ENCODE measurements at places on chromosomes 4 and X.

- no peak for DNase-seq
Measured at GRCh38 chr4:125112536-125112935, 202.2 kb upstream of the FAT4 start.

GRCh38 chr4:145541346-145541745 is 59.7 kb downstream of the SMAD1 start:
- DNase-seq = no peak

DNA sequence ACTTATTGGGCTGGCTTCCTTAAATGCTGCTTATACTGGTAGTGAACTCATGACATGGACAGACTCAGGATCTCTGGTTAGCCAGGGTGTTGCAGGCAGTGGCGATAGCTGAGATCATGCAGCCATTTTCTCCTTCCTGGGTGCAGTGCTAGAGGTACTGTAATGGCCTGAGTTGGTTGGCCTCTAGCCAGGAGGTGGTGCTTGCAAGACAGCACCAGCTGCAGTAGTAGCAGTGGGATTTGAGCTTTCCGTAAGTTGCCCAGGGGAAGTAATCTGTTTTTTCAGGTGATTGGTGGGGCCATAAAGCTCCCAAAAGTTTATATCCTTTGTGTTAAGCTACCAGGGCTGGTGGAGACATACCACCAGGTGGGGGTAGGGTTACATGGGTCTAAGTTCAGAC is 45.1 kb upstream of the AADAT start:
- no peak for DNase-seq

DNA sequence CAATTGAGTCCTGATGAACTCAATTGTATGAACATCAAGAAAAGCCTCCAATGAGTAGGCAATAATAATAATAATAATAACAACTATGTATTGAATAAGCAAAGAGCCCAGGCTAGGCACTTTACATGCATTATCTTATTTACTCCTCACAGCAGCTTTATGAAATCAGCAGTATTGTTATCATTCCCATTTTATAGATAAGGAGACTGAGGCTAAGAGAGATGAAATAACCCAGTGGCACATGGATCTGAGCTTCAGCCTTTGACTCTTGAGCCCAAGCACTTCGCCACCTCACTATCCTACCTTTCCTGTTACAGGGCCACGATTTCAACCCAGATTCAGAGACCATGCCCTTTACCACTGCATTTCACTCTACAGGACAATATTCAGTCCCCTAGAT is 3.2 kb downstream of the RAB33A start:
- no peak for DNase-seq

DNA sequence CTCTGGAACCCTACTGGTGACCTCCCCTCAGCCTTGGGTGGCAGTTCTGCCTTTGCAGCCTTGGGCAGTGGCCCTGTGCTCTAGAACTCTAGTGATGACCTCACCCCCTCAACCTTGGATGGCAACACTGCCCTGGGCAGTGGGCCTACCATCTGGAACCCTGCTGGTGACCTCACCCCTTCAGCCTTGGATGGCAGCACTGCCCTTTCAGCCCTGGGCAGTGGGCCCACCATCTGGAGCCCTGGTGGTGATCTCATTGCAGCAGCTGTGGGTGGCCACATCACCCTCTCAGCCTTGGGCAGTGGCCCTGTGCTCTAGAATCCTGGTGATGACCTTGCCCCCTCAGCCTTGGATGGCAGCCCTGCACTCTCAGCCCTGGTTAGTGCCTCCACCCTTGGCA is 129.3 kb downstream of the RBMX2 start:
- no peak for DNase-seq

GRCh38 chr4:15349531-15349935 is 78.3 kb upstream of the C1QTNF7 start:
- no peak for DNase-seq

GRCh38 chrX:103704863-103705262 is 5.8 kb upstream of the TMEM31 start:
- no peak for DNase-seq

DNA sequence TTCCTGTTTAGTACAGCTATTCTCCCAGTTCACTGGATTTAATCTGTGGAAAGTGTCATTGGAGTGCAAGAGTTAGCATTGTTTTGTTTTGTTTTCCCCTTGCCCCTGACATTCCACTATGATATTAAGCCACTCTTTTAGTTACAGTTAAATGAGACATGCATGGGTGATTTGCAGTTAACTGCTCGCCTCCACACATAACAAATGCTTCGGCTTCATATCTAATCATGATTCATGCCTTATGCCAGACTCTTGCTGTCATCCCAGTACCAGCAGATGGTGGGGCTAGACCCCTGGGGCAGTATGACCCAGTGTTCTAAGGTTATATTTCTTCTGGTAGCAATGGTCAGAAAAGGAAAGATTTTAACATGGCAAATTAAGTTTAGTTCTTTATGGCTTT is 80.1 kb downstream of the RAP1GDS1 start:
- no peak for DNase-seq

- DNase-seq = no peak
Measured at GRCh38 chrX:144791298-144791697, 456.0 kb upstream of the SPANXN1 start.

- no peak for DNase-seq
Measured at GRCh38 chr4:27787195-27787594, 926.6 kb downstream of the STIM2 start.

DNA sequence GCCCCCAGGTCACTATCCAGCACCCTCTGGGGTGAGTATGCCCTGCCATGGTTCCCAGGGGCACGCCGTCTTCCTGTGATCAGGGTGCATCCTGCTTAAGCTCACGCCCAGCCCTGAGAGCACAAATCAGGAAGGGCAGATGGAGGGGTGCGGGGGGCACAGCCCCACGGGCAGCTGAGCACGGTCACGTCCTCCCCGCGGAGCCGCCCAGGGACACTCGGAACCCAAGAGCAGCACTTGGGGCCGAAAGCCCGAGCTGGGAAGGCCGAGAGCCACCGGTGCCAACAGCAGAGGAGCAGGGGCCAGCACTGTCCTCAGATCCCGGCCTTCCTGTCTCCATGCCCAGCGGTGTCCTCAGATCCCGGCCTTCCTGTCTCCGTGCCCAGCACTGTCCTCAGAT is 21.5 kb downstream of the NELFA start:
- DNase-seq = no peak

Data from T-helper 2 cell (primary cell).